ENCODE measurements at places on chromosomes 3 and 15. TPM values are rescaled to one million over a fixed set of nuclear protein-coding genes. Genes with fewer than 3 reads are reported as not detected.

CRABP1 gene
- total RNA-seq = not detected

ANKUB1 gene
- total RNA-seq = not detected

DCLK3 gene
- total RNA-seq = under 0.01 TPM

GOLGA8J gene
- total RNA-seq = 0.11 TPM

FOXL2NB gene
- total RNA-seq = 10.4 TPM

SLC35G2 gene
- 14.2 TPM for total RNA-seq
